ENCODE measurements at places on chromosomes 12 and 14.
A peak's percentile ranks its signal among the peaks of the same experiment; 100 is the strongest.

- DNase-seq, result no peak
Measured at GRCh38 chr12:77214136-77214535, 148.8 kb upstream of the E2F7 start.

- DNase-seq, result no peak
Measured at GRCh38 chr14:100781952-100782351, 44.0 kb upstream of the MEG3 start.

DNA sequence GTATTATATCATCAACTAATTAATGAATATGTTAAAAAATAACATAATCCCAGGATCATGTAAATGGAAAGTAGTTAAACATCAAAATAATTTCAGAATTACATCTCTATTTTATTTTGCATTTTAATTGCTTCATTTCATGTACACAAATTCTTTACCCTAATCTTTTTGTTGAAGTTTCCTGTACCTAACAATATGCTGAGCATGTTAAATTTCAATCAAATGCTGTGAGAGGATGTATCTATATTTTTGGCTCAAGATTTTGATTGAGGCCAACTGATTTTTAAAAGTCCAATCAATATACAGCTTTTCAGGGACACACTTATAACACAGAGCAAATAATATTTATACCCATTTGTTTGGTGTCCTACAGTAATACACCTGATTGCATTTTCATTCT lies 6.4 kb downstream of the GPRC5D start:
- DNase-seq, result no peak

GRCh38 chr12:5264006-5264405 lies 167.9 kb upstream of the NTF3 start:
- no peak for DNase-seq

- DNase-seq, result no peak
Measured at GRCh38 chr12:8123124-8123912, at the start of gene CLEC4A. TSS of gene CLEC4A (plus strand) at chr12:8123617. CDS start at chr12:8123879, 262 bp downstream.

DNA sequence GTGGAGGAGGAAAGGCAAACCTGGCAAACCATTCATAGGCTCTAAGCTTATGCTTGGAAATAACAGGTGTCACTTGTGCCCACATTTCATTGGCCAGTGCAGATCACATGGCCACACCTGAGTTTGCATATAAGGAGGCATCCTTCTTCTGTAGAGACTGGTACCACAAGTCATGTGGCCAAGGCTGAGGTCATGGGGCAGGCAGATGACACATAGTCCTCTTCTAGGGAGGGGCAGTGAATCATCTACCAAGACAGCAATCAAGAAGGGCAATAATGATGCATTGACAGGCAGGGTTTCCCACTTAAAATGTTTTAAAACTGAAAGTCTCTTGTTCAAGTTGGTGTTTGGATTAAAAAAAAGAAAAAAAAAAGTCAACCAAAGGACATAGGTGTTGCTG lies 77.3 kb downstream of the DAAM1 start:
- DNase-seq, result peak; percentile 57

DNA sequence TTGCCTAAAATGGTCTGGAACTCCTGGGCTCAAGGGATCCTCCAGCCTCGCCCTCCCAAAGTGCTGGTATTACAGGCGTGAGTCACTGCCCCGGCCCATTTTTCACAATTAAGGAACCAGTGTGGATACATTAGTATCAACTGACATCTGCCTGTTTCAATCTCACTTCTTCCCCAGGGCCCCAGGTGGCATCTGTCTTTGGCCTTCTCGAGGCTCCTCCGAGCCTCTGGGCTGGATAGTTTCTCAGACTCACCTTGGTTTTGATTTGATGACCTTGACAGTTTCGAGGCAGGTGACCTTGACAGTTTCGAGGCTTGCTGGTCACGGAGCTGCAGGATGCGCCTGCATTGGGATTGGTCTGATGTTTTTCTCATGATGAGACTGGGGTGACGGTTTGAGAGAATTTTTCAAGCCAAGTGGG lies 41.0 kb upstream of the NCOR2 start:
- no peak for DNase-seq

DNA sequence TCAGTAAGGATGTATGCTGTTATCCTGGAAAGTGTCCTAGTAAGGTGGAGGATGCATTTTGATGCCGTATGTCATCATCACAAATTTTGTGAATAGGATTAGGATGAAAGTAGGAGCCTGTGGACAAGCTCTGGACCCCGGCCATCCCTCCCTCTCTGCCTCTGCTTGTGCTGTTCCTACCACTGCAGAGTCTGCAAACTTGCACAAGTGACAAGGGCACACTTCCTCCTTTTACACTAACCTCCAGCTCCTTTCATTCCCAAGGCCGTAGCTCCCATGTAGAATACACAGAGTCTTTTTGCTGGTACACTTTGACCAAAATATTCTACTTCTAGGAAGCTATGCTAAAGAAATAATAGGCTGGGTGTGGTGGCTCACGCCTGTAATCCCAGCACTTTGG lies 13.3 kb upstream of the TMCC3 start:
- no peak for DNase-seq

Measured in activated T-cell treated with anti-CD3 and anti-CD28 coated beads, Interleukin-2, amount 50 U/mL, for 72 hours (primary cell).